AG09319 (cell line): ENCODE measurements at places on chromosomes 16 and 17.
A peak's percentile ranks its signal among the peaks of the same experiment; 100 is the strongest.

DNA sequence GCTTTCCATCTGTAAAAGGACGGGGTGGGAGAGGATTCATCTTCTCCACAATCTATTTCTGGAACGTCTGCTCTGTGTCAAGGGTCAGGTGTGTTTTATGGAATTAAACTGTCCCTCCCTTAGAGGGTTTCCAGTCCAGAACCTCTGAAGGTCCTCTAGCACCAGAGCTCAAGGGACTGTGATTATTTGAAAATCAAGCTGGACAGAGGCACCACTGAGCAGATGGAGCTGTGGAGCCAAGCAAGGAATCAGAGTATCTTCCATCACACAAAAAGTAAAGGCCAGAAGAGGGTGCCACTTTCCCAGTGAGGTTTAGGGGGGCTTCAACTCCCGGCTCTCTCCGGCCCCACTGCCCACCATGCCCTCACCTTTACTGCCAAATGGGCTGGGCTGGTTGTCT lies 6.8 kb downstream of the CACNG5 start:
- DNase-seq: no peak

- DNase-seq: no peak
These were observed 37.2 kb downstream of the TXNDC11 start for GRCh38 chr16:11705311-11706025.

- no peak for DNase-seq
These were observed 154.8 kb downstream of the SALL1 start for GRCh38 chr16:50996166-50996829.

DNA sequence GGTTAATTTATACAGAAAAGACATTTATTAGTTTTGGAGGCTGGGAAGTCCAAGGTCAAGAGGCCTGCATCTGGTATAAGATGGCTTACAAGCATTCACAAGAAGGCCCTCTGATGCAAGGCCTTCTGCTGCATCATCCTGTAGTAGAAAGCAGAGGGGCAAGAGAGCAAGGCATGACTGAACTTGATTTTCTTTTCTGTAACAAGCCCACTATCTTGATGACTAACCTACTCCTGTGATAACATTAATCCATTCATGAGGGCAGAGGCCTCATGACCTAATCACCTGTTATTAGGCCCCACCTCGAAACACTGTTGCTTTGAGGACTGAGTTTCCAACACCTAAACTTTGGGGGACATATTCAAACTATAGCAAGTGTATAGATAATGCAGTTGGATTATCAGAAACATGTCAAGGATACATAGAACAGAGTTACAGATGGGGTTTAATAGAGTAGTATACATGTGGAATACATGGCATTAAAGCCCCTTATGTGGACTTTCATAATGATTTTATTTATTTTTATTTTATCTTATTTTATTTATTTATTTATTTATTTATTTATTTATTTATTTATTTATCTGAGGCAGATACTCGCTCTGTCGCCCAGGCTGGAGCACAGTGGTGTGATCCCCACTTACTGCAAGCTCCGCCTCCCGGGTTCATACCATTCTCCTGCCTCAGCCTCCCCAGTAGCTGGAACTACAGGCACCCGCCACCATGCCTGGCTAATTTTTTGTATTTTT lies 88.2 kb downstream of the CHD9 start:
- DNase-seq: no peak

- no peak for DNase-seq
These were observed 317.0 kb downstream of the MAF start for GRCh38 chr16:79283578-79283977.

- DNase-seq: no peak
These were observed 12.9 kb downstream of the GNGT2 start for GRCh38 chr17:49197346-49197998.

DNA sequence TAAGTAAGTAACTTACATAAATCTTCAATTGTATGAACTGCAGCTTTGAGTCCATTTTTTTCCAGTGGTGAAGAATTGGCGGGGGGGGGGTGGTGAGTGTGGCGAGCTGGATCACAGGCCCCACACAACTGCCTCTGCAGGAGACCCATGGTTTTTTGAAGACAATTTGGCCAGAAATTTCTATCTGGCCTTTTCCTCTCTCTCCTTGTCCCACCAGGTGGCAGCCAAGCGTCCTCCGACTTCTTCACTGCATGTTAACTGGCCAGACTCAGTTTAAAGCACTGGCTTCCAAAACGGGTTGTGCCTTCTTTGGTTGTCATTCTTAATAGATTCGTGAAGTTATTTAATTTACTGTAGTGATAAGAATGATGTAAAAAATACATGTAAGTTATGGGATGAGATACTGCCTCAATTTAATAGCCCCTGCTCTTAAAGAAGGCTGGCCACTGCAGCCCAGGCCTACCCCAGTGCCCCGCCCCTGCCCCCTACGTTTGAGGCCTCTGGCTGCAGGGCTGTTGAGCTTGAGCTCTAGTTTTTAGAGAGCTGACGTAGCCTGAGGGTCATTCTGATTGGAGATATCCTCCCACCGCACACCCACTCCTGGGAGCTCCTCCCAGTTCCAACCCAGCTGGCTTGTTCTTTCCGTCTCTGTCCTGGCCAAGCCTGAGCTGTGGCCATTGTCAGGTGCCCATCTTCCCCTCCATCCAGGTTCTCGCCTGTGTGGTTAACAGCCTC lies 36.4 kb downstream of the AKAP1 start:
- no peak for DNase-seq

DNA sequence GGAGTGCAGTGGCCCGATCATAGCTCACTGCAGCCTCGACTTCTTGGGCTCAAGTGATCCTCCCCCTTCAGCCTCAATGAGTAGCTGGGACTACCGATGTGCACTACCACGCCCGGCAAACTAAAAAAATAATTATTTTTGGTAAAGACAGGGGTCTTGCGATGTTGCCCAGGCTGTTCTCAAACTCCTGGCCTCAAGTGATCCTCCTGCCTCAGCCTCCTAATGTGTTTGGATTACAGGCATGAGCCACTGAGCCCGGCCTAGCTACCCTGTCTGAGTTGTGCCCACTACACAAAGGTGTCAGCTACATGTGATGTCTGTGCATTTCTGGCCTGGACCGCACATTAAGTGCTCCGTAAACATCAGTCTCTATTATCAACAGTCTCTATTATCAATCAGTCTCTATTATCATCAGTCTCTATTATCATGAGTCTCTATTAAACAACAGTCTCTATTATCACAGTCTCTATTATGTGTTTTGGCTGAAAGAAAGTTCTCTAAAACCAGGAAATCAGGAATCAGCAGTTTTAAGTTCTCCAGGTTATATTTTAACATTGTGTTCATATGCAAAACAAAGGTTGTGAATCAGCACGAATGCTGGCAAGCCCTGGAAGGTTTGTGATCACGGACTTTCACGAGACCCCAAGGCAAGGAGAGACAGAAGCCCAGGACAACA lies 721 bp upstream of the WWOX start:
- DNase-seq: no peak

DNA sequence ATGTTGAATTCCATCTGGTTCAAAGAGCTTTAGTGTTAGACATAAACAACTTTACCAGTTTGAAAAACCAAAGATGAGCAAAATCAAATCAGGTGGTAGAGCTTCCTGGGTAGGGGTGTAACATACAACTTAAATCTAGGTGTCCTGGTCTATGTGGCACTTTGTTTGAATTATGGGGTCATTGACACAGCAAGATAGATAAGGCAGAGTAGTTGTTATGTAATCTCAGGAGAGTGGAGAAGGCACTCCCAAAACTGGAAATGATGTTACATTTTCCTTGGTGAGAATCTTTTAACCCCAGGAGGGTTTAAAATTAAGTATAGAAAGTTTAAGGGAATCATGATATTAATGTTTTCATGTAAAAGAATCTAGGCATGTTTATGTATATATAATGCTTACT lies 31.9 kb downstream of the CCDC42 start:
- DNase-seq: no peak

DNA sequence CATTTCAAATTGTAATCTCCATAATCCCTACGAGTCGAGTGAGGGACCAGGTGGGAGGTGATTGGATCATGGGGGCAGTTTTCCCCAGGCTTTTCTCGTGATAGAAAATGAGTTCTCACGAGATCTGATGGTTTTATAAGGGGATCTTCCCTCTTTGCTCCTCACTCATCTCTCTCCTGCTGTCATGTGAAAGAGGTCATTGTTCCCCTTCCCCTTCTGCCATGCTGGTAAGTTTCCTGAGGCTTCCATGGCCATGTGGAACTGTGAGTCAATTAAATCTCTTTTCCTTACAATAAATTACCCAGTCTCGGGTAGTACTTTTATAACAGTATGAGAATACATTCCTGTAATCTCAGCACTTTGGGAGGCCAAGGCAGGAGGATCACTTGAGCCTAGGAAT lies 76.7 kb upstream of the MARCHF10 start:
- DNase-seq: no peak

DNA sequence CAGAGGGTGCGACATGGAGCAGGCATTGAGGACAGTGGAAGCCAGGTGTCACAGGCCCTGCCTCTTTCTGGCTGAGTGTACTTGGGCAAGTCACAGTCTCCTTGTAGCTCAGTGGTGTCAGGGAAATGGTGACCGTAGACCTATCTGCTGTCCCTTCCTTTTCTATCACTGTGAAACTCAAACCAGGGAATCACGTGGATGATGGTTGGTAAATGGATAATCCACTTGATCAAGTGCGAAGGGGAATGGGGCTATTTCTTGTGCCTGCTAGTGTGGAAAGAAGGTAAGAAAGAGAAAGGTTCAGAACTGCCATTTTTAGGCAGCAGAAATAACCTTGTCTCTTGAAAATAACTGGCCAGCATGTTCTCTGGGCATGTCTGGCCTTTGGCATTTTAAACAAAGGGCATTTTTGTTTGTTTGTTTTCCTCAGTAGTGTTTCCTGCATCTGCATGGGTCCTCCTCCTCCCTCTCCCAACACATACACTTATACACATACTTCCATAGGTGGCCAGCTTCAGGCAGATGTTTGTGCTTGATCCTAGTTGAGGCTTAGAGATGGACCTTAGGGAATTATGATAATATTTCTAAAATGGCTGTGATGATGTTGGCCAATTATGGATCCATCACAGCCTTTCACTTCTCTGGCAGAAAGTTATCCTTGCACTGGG lies 7.1 kb downstream of the TBX4 start:
- DNase-seq: no peak

DNA sequence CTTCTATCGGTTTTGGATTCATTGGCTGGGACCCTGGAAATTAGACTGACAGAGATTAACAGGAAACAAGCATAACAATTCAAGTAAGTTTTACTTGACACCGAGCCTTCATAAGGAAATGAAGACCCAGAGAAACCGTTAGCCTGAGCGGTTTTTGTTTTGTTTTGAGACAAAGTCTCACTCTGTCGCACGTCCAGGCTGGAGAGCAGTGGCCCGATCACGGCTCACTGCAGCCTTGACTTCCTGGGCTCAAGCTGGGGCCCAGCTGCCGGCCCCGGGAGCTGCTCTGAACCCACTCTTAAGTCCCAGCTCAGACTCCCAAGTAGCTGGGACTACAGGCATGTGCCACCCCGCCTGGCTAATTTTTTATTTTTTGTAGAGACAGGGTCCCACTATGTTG lies 321.3 kb downstream of the SEC14L1 start:
- DNase-seq: no peak

DNA sequence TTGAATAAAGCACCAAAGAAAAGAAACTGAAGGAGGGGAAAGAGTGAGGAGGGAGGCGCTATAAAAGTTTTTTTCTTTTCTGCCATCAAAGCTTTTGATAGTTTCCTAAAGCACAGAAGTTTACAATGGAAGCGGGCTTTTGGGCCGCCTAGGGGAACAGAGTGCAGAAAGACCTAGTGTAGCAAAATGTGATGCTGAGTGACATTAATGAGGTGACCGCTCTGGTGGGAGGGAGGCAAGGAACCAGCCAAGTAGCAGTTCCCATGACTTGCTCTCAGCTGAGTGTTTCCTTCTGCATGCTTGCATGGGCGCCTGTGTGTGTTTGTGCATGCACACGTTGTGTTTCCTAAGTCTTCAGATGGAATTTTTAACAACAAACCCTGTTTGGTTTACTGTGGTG lies 15.5 kb downstream of the MSI2 start:
- no peak for DNase-seq

DNA sequence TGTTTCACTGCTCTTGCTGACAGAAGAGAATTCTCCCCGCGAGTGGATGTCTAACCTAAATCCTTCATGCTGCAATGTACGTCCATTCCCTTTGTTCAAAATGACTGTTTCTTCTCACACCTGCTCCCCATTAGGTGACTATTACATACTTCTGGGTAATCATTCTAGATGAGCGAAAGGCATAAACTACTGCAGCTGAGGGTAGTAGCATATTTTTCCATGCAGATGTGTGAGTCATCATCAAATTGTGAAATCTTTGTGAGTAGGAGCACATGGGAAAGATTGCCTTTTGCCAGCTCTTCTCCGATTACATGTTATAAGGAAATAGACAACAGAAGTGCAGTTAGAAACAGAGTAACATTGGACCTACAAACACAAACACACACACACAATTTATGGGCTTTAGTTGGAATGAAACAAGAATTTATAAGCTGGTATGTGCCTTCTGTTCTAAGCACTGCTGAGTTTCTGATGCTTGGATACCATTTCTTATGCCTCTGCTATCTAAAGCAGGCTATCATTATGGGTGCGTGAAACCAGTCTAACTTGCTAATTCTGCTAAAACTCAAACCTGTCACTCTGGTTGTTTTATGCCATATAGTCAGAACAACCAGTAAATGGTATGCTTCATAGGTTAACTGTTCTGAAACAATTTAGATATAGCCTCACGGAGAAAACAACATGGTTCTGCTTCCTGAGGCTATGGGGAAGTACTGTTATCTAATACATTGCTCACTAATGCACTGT lies 346.9 kb upstream of the PSMD7 start:
- peak; percentile 95 for DNase-seq

DNA sequence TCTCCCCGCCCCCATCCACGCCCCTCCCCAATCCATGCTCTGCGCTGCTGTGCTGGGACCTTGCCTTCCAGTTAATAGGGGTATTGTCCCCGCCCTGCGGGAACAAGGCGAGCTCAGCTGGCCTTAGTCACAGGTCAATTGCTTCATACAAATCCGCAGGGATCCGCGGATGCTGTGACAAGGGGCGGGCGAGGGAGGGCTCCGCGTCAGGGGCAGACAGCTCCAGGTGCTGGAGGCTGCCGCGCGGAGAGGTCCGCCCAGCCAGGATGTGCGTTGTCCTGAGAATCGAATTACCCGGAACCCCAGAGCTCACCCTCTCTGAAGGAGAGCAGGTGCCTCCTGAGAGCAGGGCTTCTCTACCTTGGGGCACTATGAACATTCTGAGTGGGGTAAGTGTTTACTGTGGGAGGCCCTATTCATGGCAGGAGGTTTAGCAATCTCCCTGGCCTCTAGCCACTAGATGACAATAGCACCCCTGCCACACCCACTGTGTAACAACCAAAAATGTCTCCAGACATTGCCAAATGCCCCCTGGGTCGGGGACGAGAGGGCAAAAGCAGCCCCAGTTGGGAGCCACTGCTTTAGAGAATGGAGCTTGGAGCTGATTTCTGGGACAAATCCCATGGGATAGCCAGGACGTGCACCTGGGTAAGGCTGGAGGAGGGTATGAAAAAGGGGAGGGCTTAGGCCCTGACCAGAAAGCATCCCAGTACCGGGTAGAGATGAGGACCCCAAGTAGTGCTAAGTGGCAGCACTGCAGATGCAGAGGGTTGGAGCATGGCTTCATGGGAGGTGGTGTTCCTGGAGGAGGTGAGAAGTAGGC lies 138.2 kb downstream of the CYLD start:
- DNase-seq: no peak

GRCh38 chr17:69478916-69479315 lies 64.4 kb downstream of the MAP2K6 start:
- DNase-seq: no peak

GRCh38 chr16:35750157-35750689 lies 2290.8 kb downstream of the TP53TG3F start:
- DNase-seq: no peak

GRCh38 chr16:1327619-1327947 lies 5.9 kb upstream of the BAIAP3 start:
- DNase-seq: no peak
